ENCODE measurements at places on chromosomes 7 and 10.
A peak's percentile ranks its signal among the peaks of the same experiment; 100 is the strongest.

DNA sequence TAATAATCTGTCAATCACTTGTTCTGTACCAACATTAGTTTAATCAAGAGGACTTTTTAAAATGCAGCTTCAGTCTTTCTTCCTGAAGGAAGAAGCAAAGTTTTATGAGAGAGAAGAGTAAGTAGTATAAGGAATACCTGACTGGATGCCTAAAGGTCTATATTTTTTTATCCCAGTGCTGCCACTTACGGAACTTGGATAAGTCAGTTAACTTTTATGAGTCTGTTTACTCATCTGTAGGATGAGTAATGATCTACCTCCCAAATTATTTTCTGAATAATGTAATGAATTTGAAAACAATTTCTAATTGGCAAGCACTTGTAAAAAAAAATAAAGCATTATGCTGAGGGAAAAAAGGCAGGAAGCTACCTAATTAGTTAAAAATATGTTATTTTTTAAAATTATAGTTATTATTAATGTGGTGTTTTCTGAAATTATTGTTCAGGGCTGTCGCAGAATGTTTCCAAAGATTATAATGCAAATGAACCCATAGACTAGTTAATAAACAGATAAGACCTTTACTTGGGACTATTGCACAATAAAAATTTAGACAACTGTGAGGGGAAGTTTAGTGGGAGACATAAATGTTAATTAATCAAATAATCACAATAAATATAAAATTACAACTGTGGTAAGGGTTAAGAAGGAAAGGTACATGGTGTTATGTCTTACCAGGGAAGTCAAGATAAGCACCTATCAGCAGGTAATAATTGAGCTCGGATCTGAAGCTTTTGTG lies 24.6 kb downstream of the SLK start:
- no peak for DNase-seq

DNA sequence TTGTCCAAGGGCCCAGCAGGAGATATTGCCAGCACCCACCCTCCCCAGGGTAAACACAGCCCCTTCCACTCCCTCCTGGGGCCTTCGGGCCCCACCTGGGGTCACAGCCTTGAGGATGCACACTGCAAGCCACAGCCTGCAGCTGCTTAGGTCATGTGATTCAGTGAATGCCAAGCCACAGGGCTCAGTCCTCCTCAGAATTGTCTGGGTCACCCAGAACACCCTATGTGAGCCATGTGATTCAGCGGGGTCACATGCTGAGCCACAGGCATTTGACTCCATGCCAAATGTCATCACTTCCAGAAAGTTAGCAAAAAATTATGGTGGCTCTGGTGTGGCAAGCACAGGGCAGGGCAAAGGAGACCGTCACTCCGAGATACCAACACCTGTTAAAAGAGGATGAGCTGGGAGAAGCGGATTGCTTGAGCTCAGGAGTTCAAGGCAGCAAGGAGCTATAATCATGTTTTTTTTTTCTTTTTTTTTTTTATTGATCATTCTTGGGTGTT lies 17.2 kb upstream of the PSAP start:
- DNase-seq = peak; percentile 42

DNA sequence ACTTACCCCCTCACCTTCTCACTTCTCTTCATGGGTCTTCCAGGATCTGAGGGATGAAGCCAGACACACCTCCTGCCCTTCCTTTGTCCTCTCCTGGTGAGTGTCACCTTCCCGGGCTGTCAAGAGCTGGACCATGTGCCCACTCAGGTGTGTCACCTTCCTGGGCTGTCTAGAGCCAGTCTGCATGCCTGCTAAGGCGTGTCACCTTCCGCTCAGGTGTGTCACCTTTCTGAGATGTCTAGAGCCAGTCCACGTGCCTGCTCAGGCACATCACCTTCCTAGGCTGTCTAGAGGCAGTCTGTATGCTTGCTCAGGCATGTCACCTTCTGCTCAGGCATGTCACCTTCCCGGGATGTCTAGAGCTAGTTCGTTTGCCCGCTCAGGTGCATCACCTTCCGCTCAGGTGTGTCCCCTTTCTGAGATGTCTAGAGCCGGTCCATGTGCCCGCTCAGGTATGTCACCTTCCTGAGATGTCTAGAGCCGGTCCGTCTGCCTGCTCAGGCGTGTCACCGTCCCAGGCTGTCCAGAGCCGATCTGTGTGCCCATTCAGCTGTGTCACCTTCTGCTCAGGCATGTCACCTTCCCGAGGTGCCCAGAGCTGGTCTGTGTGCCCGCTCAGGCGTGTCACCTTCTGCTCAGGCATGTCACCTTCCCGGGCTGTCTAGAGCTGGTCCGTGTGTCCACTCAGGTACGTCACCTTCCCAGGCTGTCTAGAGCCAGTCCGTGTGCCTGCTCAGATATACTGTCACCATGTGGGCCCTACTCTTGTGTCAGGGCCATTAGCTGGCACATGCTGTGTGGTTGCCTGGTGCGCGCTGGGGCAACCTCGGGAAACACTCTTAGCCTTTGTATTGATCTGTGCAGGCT lies 245.3 kb downstream of the EBF3 start:
- no peak for DNase-seq

DNA sequence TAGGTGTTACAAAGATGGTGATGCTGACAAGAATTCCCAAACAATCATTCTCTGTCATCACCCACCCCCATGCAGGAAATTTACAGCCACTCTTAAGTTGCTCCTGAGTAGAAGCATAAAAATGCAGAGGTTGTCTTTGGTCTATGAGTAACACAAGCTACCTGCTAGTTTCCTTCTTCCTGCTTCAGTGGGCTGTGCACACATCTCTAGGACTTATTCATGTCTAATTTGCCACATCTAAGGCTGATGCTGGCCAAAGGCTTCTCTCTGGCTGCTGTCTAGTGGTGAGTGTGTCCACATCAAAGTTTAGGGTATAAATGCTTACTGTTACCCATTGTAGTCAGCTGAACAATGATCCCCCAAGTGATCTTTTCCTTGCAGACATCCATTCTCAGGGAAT lies 662.5 kb downstream of the TYW1 start:
- DNase-seq = no peak

- no peak for DNase-seq
Measured at GRCh38 chr7:46534664-46535588, 613.9 kb upstream of the IGFBP3 start.

GRCh38 chr7:24762771-24763170 lies 5.5 kb upstream of the GSDME start:
- DNase-seq = no peak

GRCh38 chr10:105785721-105786120 lies 1144.6 kb downstream of the SORCS3 start:
- no peak for DNase-seq

- DNase-seq = no peak
Measured at GRCh38 chr7:76283254-76284159, 19.0 kb upstream of the HSPB1 start.

GRCh38 chr7:157496416-157497275 lies 159.8 kb downstream of the DNAJB6 start:
- no peak for DNase-seq

DNA sequence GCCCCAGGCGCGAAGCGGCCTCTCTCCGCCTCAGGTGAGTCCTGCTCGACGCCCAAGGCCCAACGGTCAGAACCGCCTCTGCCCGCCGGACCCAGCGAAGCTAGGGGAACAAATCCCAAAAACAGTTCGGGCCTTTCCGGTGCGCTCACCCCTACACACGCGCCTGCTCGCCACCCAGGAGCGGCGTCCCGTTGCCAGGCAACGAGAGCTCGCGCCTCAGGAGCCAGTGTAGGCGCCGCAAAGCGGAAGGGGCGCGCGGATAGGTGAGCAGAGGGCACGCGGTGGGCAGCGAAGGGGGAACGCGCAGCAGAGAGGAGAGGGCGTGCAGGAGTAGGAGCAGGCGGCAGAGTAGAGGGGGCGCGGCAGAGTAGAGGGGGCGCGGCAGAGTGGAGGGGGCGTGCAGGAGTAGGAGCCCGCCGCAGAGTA lies at the start of the genes DYDC1 and DYDC2:
Gene DYDC1, minus strand, starts transcription at position 193 of the 426 bp plus-strand sequence. CDS start 4,154 bp downstream, outside the sequence.
Gene DYDC2, plus strand, starts transcription at position 219 of the 426 bp plus-strand sequence. CDS start 5,663 bp downstream, outside the sequence.
- no peak for DNase-seq

Data from GF-D8 (cell line).